HT-29 (cell line): ENCODE measurements at places on chromosomes 1 and 21. TPM values are rescaled to one million over a fixed set of nuclear protein-coding genes. Genes with fewer than 3 reads are reported as not detected.

OPRD1 gene
- total RNA-seq = under 0.01 and 0.03 TPM in 2 replicates

VASH2 gene
- total RNA-seq = 0.55 and 2.9 TPM in 2 replicates

CHRNB2 gene
- total RNA-seq = not detected in 2 replicates

KCNJ9 gene
- total RNA-seq = not detected in 2 replicates

DIRAS3 gene
- not detected in 2 replicates for total RNA-seq

CD48 gene
- total RNA-seq = not detected in 2 replicates

LCA5L gene
- 0.81 TPM in 1 of 2 replicates, not detected in the other for total RNA-seq

MROH7 gene
- total RNA-seq = 0.15 and 0.23 TPM in 2 replicates

SLC9C2 gene
- total RNA-seq = not detected in 2 replicates

SLC45A3 gene
- total RNA-seq = 56.7 and 59.6 TPM in 2 replicates

DNA sequence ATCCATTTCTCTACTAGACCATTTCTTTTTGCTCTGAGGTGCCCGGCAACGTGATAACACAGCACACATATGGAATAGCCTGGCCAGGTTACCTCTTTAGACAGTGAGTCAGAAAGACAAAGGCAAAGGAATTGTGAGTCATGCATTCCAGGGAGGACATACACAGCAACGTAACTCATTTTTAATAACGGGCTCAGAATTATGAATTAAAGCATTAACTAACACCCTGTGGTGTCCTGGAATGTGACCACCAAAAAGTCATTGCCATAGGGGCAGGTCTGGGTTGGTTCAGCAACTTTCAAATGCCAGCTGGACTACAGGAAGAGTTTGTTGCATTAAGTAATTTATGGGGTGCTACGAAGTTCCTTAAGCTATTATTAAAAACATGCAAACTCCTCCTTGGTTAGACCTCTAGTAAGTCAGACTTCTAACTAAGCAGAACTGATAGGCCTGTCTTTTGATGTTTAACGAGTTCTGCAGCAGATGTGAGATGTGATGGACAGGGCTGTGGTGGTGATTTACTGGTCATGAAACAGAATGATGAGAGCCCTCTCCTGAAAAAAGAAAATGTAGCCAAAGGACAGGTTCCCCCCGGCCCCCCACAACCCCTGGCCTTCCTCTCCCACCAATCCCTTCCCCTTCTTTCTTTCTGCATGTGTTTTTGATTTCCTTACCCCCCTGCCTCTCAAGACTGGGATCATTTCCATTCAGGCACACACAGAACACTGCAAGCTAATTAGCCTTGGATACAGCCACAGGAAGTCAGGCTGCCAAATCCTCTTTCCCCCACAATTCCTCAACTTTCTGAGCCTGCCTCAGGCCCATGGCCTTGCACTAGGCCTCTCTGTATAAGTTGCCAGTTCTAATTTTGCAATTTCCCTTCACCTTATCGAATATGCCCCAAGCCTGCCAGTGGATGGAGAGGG is 88.9 kb upstream of the HAO2 start:
- DNase-seq = peak; percentile 72

- DNase-seq = no peak
These were observed 9.6 kb downstream of the RHOU start for GRCh38 chr1:228744918-228745317.

GRCh38 chr1:187033693-187034390 is 205.1 kb downstream of the PLA2G4A start:
- DNase-seq = no peak

GRCh38 chr21:38661889-38662568 is 143.7 kb upstream of the ETS2 start:
- no peak for DNase-seq

DNA sequence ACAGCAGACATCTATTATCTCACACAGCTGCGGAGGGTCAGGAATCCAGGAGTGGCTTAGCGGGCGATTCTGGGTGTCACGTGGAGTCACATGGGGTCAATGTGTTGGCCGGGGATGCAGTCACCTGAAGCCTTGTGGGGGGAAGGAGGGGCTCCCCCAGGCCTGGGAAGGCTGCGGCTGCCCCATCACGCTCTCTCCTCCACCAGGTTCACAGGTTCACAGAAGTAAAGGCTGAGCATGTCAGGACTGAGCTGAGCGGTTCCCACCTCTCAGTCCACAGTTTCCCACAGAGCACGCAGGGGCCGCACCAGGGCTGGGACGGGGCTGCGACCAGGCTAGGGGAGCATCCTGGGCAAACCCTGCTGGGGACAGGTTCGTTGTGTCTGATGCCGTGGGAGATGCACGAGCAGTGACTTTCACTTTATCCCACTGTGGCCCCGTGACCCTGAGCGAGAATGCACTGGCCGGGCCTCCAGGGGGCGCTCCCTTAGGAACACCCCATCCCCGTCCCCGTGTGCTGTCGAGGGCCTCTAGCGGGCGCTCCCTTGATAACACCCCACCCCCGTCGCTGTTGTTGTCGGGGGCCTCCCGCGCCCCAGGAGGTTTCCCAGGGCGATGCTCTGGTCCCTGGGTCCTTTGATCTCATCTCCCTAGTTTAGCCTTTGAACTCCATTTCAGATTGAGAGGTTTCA is 73.2 kb upstream of the TRAPPC10 start:
- DNase-seq = peak; percentile 75

DNA sequence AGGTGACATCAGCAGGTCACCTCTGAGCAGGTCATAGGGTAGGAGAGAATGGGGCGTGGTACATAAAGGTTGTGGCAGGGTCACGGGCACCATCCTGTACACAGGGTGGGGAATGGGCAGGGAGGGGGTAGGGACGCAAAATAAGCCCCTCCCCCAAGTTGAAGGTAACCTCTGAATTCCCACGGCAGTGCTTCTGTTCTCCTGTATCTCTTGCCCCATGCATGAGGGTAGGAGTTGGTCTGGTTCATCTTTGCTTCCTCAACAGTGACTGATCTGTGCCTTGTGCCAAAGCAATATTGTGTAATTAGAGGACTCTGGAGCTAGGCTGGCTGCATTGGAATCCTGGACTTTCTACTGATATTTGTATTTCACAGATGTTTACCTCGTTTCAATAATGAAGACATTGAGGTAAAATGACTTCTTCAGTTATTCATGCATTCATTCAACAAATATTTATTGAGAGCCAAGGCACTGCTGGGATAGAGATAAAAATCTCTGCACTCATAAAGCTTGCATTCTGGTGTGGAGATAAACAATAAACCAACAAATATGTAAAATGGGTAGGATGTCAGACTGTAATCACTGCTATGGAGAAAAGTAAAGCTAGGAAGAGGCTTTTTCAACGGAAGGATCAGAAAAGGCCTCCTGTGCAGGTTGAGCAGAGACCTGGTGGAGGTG is 18.4 kb upstream of the GFI1 start:
- no peak for DNase-seq

DNA sequence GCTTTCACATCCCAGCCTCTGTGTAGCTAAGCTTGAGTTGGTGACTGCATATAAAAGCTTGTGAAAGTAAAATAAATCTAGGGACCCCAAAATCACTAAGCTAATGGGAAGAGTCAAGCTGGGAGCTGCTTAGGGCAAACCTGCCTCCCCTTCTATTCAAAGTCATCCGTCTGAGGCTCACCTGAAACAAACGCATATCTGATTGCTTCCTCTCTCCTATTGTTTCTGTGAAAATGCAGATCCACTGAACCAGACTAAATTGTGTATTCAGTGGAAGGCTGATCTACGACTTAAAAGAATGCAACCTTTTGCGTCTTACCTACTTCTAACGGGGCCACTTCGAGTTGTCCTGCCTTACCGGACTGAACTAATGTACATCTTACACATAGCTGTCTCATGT is 70.3 kb downstream of the LTN1 start:
- DNase-seq = no peak

GRCh38 chr1:212946872-212947271 is 3.5 kb upstream of the VASH2 start:
- DNase-seq = no peak

GRCh38 chr1:8162168-8162567 is 136.1 kb upstream of the ERRFI1 start:
- DNase-seq = no peak

- DNase-seq = no peak
These were observed 7.9 kb downstream of the GPR3 start for GRCh38 chr1:27400082-27400962.

GRCh38 chr1:244665771-244666217 is 12.9 kb downstream of the DESI2 start:
- DNase-seq = no peak

DNA sequence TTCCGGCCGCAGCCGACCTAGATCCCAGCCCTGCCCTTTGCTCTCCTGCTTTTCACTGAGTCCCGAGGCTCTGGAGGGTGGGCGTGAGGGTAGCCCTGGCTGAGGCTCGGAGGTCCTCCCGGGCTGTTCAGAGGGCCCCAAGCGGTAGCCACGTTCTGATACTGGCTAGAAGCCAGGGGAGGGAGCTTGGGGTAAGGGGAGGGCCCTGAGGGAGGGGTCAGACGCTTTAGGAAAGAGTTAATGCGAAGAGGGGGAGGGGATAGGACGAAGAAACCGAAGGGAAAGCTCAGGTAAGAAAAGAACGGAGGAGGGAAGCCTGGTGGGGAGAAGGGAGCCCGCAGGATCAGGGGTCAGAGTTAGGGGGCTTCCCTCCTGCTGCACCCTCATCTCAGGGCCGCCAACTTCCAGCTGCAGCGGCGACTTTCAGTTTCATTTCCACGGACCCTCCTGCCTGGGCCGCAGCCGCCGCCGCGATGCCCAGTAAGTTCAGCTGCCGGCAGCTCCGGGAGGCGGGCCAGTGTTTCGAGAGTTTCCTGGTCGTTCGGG is at the start of gene MOV10:
TSS of gene MOV10 (plus strand) at position 220 of the 546 bp plus-strand sequence. CDS start at position 474, 254 bp downstream.
- peak; percentile 80 for DNase-seq

DNA sequence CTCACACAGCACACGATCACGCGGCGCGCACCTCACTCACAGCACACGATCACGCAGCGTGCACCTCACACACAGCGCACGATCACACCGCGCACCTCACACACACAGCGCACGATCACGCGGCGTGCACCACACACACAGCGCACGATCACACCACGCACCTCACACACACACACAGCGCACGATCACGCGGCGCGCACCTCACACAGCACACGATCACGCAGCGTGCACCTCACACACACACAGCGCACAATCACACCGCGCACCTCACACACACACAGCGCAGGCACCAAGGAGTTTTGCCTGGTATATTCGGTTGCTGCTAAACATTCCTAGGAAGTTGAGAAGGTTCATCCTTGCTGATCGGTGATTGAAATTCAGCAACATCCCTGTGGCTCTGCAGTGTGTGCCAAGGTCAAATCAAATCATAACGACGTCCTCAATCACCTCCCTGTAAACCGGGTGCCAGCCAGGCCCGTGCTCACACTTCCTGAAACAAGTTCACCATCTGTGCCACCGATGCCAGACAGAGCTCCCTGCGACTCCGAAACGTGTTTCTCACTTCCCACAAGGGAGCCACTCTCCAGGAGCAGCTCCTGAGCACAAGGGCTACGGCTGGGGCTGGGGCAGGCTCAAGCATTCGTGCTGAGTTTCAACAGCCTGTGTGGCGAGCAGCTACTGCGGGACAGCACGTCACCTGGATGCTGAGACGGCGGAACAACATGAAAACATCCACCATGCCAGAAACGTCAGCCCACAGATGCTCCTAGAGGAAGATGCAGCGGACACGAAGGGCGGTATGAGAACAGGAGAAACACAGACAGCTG is 30.2 kb downstream of the WDR4 start:
- no peak for DNase-seq

GRCh38 chr1:150142083-150142482 is 7.6 kb upstream of the PLEKHO1 start:
- no peak for DNase-seq

- peak; percentile 63 for DNase-seq
These were observed 17.6 kb downstream of the GALNT2 start for GRCh38 chr1:230084408-230085177.

GRCh38 chr1:230712470-230712942 is 1.4 kb downstream of the AGT start:
- DNase-seq = no peak

- no peak for DNase-seq
These were observed 196.9 kb upstream of the C8B start for GRCh38 chr1:57162607-57163261.
